ENCODE measurements at places on chromosomes 1 and 21.

DNA sequence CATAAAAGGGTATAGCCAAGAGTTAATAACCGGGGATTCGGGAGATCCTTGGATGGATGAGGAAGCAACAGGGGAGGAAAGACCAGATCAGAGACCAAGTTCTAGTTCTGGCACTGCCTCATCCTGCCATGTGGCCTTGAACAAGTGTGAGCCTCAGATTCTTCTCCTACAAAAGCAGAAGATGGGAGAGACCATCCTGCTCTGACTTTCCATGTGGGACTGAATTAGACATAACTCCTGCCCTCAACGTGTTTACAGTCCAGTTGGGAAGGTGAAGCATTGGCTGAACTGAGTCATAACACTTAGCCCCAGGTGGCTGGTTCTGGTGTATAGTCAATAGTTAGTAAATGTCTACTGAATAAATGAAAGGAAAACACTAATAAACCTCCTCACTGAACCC is 12.1 kb upstream of the CNR2 start:
- no peak for DNase-seq

GRCh38 chr1:77888081-77888780 is at the start of gene NEXN:
TSS of gene NEXN (plus strand) at chr1:77888624. CDS start at chr1:77916107, 27,483 bp downstream.
- DNase-seq = peak; percentile 79

DNA sequence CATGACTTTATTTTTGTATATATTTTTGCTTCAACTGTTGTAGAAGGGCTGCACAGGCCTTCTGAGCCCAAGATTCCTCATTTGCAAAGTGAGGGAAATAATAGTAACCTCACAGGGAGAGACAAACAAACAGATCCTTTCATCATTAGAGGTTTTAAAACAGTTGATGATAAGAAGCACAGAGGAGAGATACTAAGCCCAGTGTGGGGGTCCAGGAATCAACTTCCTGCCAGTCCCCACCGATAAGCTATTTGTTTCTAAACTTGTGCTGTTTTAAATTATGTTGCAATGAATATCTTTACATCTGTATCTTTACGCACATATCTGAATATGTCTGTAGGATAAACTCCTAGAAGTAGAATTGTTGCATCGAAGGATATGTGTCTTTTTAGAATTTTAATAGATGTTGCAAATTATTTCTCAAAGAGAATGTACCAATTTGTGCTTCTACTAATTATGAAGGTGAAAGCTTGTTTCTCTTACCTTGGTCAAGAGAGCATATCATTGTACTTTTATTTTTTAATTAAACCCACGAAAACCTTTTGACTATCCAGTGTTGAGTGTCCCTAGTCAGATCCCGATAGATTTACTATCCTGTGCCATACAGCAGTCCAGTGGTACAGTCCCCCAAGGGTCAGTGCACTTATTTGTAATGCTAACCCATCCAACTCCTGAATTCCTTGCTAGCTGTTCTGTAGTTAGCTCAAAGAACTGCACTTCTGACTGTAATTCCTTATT is 10.8 kb downstream of the FCRLB start:
- DNase-seq = no peak

- DNase-seq = no peak
Measured at GRCh38 chr1:109040989-109041620, 797 bp downstream of the WDR47 start.

- no peak for DNase-seq
Measured at GRCh38 chr1:43034778-43035177, 76.1 kb upstream of the SLC2A1 start.

GRCh38 chr21:35801391-35801790 is 258.9 kb downstream of the SETD4 start:
- no peak for DNase-seq

DNA sequence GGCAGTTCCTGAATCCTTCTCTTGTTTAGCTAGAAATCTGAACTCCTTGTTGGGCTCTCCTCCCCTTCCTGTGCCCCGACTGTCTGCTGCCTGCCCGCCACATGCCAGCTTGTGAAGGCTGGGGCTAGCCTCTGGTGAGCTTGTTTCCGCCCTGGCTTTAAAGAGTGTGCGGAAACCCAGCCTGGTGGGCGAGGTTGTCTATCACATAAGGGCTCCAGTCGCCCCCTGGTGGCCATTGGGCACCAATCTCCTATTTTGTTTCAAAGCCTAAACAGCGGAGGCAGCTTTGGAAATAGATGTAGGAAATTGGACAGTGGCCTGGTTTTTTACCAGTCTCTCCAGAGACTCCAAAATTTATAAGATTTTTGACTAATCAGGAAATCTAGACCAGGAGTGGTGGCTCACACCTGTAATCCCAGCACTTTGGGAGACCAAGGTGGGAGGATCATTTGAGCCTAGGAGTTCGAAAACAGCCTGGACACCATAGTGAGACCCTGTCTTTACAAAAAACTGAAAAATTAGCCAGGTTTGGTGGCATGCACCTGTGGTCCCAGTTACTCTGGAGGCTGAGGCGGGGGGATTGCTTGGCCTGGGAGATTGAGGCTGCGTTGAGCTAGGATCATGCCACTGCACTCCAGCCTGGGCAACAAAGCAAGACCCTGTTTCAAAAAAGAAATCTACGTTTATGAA is 9.8 kb downstream of the ATP8B2 start:
- DNase-seq = peak; percentile 74

DNA sequence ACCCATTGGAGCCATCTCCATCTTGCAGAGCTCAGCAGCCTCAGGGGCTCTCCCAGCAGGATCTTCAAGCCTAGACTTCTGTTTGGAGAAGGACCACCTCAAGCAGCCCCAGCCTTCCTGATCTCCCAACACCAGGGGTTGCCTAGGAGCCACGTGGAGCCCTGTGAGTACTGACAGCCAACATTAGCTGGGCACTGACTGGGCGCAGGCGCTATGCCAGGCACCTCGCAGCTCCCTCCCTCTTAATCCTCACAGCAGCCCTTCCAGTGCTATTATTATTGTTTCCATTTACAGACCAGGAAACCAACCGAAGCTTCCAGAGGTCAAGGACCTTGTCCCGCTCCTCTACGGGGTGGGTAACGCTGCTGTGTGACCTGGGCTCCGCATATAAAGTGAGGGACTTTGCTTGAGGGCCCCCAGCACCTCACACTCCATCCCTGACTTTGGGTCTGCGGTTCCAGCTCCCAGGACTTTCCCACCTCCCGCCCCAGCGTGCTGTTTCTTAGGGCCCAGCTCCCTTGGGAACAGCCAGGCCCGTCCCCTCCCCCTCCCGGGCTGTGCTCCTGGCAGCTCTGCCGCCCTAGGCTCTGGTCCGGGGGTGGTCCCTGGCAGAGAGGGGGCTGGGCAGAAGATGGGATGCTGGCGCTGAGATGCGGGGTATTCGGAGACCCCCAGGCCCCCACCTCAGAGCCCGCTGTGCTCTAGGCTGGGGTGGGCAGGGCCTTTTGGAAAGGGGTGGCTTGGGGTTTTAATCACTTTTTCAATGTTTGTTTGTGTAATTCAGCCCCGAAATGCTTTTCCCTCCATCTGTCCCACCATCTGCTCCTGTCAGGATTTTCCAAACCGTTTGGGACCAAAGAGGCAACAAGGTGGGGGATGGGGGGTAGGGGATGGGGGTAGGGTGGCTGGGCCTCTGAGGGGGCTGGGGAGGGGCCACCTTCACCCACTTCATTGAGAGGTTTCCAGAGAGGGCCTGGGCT is 4.1 kb upstream of the HPCA start:
- DNase-seq = no peak

DNA sequence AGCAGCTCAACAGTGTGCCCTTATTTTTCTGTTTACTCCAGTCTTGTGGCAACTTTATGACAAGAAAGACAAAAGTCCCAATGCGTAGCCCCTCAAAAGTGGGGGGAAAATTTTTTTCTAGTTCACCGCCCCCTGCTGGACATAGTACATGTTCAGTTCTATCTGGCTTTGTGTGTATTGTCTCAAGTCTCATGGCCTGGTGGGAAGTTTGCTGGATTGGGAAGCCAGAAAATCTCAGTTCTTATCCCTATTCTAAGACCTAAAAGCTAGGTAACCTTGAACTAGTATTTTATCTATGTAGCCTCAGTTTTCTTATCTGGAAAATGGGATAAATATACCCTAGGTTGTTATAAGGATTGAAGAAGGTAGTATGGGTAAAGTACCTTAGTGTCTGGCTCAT is 55.8 kb upstream of the LDLRAP1 start:
- DNase-seq = no peak

- DNase-seq = no peak
Measured at GRCh38 chr1:151680826-151681225, 35.8 kb downstream of the CELF3 start.

- DNase-seq = peak; percentile 61
Measured at GRCh38 chr1:202207292-202207691, 13.7 kb downstream of the LGR6 start.

GRCh38 chr1:47226121-47226838 is 5.7 kb downstream of the TAL1 start:
- DNase-seq = no peak

GRCh38 chr1:41666981-41667631 is 182.6 kb upstream of the EDN2 start:
- peak; percentile 64 for DNase-seq

- no peak for DNase-seq
Measured at GRCh38 chr1:2052054-2052679, 2.0 kb downstream of the PRKCZ start.

- DNase-seq = no peak
Measured at GRCh38 chr1:85573322-85573721, 7.2 kb upstream of the CCN1 start.

GRCh38 chr1:202644219-202645096 is 65.8 kb downstream of the SYT2 start:
- DNase-seq = no peak
